ENCODE measurements at places on chromosomes 3 and 15.

DNA sequence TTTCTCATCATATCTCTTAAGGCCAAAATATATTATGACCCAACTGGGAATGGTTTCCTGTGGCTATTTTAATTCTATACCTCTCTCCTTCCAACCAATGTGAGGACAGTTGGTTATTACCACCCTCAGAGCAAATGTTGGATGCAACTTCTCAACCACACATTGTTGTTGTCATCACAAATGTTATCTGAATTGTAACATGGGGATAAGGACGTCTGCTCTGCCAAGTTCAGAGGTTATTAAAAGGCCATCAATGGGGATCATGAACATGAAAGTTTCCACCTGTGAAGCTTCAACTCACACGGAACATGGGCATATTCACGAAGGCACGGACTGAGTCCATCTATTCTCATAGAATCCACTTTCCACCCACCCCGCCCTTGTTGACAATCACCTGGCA is 46.8 kb downstream of the MB21D2 start:
- no peak for DNase-seq

- DNase-seq = no peak
Observed at GRCh38 chr15:25713736-25714537, 149.2 kb downstream of the ATP10A start.

GRCh38 chr3:86993704-86994103 is 2.8 kb upstream of the VGLL3 start:
- DNase-seq = no peak

GRCh38 chr3:31918179-31919150 is 62.6 kb downstream of the OSBPL10 start:
- DNase-seq = no peak

DNA sequence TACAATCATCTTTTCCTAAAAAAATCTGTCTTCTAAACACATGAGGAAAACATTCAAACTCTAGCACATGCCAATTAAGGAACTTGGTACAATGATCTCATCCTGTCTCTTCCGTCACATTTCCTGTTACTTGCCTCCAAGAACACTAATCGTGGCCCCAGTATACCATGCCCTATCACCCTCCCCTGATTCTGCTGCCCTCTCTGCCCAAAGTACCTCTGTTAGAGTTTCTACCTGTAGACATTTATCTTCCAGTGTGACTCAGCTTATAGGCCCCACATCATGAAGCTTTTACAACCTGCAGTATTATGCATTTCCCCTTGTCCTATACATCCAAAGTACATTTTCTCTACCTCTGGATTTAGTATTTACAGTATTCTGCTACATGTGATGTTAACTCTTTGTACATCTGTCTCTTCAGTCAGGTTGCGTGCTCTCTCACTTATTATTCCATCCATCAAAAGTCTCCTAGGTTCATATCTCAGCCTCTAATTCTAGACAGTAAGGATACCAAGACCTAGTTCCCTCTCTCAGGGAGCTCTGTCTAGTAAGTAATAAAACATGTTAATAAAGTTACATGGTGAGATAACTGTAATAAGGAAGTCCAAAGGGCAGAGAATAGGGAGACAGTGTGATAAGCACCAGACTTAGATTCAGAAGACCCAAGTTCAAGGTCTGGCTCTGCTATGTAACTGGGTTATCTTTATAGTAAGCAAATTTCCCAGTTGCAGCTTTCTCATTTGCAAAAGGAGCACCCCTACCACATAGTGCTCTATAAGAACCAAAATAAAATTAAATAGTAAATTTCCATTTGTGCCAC is 8.9 kb upstream of the SEMA6D start:
- no peak for DNase-seq

GRCh38 chr15:68630211-68630555 is 51.4 kb downstream of the CORO2B start:
- DNase-seq = no peak

GRCh38 chr3:46913644-46914043 is 36.1 kb downstream of the PTH1R start:
- no peak for DNase-seq

DNA sequence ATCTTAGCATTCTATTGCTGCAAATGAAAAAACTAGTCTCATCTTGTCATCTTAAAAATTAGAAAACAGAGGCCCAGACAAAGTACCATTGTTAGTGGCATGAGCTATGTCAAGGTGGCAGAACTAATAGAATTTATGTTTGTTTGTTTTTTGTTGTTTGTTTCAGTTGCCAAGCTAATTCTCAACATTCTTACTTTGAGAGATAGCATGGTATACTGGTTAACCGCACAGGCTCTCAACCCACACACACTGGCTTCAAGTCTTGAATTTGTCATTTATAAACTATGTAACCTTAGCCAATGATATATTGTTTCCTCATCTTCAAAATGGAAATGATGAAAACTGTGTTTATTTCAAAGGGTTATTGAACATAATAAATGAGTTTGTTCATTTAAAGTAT is 367.6 kb upstream of the PLSCR5 start:
- no peak for DNase-seq

DNA sequence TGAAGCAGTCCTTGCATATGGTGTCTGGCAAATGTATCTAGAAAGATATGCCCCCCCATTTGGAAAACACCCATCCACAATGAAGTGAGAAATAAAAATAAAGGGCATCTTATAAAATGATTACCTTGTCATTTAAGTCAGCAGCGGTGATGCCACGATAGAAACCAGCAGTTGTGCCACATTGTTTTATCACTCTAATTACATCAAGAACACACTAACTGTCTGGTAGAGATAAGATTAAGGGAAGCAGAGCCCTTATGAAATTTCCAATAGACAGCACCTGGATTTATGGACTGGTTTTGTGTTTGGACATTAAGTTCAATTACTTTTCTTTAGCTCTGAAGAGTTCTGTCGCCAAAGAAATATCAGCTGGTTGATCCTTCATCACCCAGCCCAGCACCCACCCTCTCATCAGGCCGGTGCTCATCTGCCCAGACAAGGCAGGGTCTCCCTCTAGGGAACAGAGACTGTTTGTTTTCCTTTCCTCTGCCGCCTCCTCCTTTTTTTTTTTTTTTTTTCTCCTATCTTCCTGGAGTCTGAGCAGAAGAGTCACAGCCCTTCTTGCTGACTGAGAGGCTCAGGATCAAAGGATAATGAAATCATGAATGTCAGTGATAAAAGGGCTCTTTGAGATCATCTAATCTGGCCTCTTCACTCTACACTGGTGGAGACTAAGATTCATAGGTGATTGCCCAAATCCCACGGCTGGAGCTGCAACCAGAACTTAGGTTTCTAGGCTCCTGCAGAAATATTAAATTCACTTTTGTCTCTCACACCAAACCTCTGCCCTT is 464.1 kb downstream of the NTRK3 start:
- DNase-seq = no peak

GRCh38 chr3:148975248-148975647 is 16.1 kb upstream of the GYG1 start:
- no peak for DNase-seq

GRCh38 chr3:29057326-29057725 is 223.5 kb upstream of the RBMS3 start:
- DNase-seq = no peak

DNA sequence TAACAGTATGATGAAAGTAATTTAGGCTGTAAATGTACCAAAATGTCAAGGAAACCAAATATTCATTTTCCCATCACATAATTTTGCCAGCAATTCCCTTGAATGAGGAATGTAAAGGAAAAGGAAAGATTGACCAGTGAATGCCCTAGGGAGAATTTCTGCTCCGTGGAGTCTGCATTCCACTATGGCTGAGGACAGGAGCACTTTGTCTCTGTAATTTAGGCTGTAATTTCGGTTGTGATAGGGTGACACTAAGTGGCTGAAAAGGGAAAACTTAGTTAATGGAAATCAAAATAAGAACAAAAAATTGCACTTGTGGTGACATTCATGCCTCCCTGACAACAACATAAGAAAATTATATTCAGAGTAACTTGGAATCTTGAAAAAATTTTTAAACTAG is 8.3 kb upstream of the TMEM207 start:
- DNase-seq = no peak
